ENCODE measurements at places on chromosomes 7 and 10.

- no peak for DNase-seq
Measured at GRCh38 chr10:71267508-71268240, 51.4 kb upstream of the SLC29A3 start.

GRCh38 chr7:132904209-132904608 is 177.7 kb downstream of the CHCHD3 start:
- no peak for DNase-seq

DNA sequence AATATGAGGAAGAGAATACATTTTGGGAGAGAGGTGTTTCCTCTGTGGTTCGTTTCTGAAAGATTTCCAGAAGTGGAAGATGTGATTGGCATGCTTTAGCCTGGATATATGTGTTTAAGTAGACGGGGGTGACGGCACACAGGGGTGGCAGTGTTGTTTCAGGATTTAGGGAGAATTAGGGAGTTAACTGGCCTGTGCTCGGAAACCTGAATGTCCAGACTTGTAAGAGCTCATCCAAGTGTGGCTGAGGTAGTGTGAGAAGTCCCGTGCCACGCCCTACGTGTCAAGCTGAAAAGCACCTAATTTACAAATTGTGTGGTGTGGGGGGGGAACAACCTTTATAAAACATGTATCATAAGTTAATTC is 1.1 kb downstream of the RALA start:
- DNase-seq, result no peak

- no peak for DNase-seq
Measured at GRCh38 chr7:157411580-157411979, 74.8 kb downstream of the DNAJB6 start.

- DNase-seq, result no peak
Measured at GRCh38 chr10:17085011-17085725, 44.4 kb downstream of the CUBN start.

- no peak for DNase-seq
Measured at GRCh38 chr10:22067091-22067490, 63.6 kb upstream of the DNAJC1 start.

Data from renal cortex interstitium (tissue), 15 donors.